ENCODE measurements at places on chromosomes 16 and 17. TPM values are rescaled to one million over a fixed set of nuclear protein-coding genes. Genes with fewer than 3 reads are reported as not detected.
A peak's percentile ranks its signal among the peaks of the same experiment; 100 is the strongest.

Gene CHST6
- total RNA-seq = 22.4 TPM

Gene DDX28
- total RNA-seq = 13.3 TPM

Gene DDX42
- total RNA-seq = 160 TPM

Gene SPAG5
- 147 TPM for total RNA-seq

Gene KRTAP3-1
- not detected for total RNA-seq

Gene C1QL1
- 7.1 TPM for total RNA-seq

Gene MMP25
- 0.64 TPM for total RNA-seq

GRCh38 chr16:52634528-52634927 lies 87.6 kb upstream of the TOX3 start:
- no peak for DNase-seq

GRCh38 chr17:6163612-6164333 lies 93.6 kb downstream of the WSCD1 start:
- DNase-seq = no peak

- no peak for DNase-seq
These were observed 3.3 kb upstream of the CLTC start for GRCh38 chr17:59616253-59616920.

DNA sequence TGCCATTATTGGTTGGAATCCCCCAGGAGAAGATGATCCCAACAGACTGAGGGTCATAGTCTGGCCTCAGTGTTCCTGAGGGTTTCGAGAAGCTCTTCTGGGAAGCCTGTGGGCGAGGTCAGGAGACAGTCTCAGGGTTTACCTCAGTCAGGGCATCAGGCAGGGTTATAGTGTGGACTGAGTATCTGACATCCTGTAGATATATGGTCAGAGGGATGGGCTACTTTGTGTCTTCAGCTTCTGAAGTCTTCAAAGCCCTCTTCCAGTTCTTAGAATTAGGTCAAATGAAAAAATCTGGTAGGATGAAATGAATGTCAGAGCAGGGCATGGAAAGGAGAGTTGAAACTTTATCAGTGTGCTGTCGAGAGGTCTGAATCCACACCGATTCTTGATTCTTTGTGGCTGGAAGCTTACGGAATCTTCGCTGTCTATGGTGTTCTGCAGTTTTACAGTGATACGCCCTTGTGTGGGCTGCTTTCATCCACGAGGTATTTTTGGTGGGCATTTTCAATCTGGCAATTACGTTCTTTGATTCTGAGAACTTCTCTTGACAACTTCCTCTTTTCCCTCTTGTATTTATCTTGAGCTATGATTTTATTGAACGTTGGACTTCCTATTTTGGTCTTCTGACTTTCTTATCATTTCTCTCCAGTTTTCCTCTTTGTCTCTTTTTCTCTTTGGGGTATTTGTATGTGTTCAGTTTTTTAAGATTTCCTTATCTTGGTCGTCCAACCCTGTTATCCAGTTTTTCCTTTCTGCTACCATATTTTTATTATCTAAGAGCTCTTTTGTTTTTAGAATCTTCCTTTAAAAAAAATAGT lies 30.4 kb downstream of the BPTF start:
- DNase-seq = no peak

GRCh38 chr16:83420206-83420760 lies 387.5 kb upstream of the HSBP1 start:
- peak; percentile 10 for DNase-seq

DNA sequence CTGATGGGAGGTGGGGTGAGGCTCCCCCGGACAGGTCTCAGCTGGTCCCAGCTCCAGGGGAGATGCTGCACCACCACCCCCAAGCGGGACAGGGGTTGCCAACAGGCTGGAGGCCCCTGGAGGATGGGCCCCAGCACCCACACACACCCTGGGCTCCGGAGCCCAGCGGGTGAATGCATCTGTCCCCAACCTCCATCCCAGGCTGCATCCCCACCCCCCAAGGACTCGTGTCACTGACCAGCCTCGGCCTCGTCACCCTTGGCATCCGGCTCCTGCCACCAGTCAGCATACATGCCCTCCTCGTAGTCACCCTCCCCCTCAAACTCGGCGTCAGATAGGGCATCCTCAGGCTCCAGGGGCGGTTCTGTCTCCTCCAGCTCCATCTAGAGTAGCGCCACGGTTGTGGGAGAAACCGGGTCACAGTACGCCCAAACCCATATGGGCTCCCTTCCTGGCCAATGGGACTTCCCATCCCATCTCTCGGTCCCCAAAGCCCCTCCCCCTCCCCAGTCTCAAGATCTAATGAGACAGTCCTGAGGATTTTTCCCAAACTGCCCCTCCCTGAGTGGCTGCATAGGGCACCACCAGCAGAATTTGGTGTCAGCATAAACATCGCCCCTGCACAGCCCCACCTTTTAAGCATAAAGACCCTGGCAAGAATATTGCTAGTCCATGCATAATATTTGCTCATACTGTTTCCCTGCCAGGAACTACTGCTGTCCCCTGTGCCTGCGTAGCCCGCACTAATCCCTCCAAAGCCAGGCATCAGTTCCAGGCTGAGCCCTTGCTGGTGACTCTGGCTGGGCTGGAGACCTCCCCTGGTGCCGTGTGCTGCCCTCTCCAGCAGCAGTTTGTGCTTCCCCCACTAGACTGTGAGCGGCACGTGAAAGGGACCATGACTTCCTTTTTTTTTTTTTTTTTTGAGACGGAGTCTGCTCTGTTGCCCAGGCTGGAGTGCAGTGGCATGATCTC lies 8.4 kb downstream of the P3H4 start:
- DNase-seq = no peak

- no peak for DNase-seq
These were observed 64.6 kb downstream of the CYTH1 start for GRCh38 chr17:78717431-78717980.

GRCh38 chr16:80065541-80065940 lies 465.0 kb upstream of the MAF start:
- no peak for DNase-seq

GRCh38 chr16:70475054-70475871 lies 20.9 kb downstream of the FCSK start:
- DNase-seq = no peak

GRCh38 chr17:61322325-61323002 lies 77.2 kb upstream of the TBX2 start:
- DNase-seq = no peak

DNA sequence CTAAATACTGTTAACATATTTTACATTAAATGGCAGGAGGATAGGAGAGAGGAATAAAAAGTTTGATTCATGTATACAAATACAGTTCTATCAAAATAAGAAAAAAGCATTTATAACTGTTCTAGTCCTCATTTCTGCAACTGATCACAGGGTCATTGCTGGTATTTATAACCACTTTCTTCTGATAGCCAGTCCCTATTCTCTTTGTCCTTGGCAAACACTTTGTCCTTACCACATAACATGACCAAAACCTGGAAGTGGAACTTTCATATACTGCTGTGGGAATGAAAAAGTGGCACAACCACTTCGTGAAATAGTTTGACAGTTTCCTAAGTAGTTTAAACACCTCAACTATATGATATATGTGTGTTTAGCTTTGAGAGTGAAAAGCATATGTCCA lies 83.3 kb downstream of the CDRT15 start:
- no peak for DNase-seq

GRCh38 chr16:11498683-11499082 lies 88.0 kb downstream of the LITAF start:
- no peak for DNase-seq

DNA sequence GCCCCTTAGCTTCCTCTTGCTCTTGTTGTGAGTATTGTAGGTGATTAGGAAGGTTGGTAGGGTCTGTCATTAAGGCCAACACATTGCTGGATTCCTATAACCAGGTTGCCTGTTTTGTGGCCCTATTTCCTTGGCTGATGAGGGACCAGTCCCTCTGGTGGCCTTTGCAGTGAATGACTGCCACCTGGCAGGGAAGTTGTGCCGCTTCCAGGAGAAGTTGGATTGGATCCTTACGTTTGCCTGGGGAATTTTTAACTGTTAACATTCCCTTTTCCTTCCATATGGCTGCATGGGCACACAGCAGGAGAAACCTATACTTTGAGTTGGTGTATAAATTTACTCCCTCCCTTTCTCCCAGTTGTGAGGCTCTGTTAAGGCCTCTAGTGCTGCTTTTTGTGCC lies 32.4 kb downstream of the LCMT1 start:
- DNase-seq = no peak
